ENCODE measurements at places on chromosomes 7 and 10.

DNA sequence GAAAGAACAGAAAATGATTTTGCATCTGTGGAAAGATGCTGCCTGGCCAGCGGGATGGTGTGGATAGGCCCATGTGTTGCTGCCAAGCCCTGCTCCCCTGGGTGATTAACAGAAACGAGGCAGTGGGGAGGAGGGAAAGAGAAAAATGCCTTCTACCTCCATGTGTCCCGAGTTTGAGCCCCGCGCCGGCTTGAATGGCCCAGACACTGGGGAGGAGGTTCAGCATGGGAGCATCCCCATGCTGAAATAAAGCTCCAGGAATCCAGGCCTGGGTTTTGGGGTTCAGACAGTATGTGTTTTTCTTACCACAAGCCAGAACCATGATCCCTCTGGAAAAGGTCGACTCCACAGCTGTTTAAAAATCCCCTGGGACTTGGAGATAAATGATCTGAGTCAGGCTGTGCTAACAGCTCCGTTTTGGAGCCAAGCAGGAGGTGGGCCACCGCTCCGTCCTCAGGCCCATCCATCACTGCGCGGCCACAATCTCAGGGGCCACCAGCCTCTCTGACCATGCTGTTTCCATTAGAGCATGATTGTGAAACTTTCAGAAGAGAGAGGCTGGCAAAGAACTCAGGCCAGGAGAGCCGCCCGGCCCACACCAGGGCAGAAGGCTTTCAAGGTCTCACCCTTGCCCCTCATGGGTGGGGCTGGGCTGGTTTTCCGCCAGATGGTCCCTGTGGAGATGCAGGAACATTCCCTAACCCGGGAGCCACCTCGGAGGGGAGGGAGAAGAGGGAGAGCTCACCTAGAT lies 299.7 kb downstream of the ZEB1 start:
- no peak for DNase-seq

- peak; percentile 94 for DNase-seq
Observed at GRCh38 chr10:28663576-28664368, 13.5 kb upstream of the BAMBI start.

- DNase-seq, result no peak
Observed at GRCh38 chr7:139613971-139614411, 90.5 kb downstream of the CLEC2L start.

DNA sequence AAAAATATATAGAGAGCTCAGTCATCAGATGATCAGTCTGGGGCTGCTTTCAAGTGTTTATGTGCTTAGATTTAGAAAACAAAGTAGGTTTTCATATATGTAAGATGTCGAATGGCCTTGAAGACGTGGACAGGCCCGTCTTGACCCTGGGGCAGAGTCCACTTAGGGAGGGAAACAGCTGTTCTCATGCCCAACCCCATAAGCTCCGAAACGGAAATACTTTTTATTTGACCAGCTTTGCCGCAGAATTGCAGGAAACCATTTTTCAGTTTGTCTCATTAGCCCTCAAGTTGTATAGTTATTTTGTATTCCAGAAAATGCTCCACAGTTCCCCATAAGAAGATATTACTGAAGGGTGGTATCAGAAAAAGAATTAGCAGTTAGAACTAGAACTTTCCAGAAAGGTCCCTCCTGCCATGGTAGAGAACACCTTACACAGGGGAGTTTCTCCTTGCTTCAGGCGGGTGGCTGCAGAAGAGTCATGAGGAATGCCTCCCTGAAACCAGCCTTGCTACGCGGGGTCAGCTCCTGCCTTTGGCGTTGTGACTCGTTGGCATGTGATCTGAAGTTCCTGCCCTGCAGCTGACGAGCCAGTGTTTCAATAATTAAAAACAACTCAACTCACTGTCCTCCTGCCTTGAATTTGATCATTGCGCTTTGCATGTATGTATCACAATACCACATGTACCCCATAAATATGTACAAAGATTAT lies 192.7 kb downstream of the CELF2 start:
- no peak for DNase-seq

DNA sequence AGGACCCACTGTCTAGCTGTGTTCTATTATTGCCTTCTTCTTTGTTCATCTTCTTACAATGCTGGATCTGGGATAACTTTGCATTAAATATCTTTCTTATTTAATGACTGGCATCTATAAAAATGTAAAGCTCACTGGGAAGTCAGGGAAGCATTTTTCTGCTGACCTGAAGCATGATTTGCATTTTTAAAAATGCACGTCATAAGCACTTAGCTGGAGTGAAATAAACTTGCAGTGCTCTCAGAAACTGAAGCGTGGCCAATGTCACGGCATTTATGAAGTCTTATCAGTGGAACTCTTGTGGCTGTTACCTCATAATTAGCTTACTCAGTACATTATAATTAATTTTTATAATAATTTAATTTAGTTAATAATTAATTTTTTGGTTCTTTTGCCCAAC lies 59.1 kb downstream of the FRMD4A start:
- DNase-seq, result no peak

- no peak for DNase-seq
Observed at GRCh38 chr7:11216276-11216675, 242.6 kb downstream of the PHF14 start.

GRCh38 chr10:14089556-14090292 lies 241.0 kb downstream of the FRMD4A start:
- DNase-seq, result no peak

DNA sequence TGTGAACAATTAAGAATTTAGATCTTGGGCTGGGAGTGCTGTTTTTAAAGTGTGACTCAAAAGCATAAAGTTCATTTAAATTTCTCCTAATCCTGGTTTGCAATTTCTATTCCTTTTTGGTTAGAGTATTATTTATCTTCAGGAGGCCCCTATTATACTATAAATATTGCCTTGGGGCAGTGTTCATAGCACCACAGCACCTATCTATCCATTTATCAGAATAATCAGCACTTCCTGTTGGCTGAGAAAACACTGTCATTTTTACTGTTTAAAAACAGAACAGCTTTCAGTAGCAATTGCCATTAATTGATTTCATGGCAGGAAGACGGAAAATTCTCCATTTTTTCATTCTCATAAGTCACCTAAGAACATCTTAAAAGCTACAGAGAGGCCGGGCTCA lies 111.4 kb downstream of the KIAA1217 start:
- peak; percentile 70 for DNase-seq

- no peak for DNase-seq
Observed at GRCh38 chr10:78002541-78003288, 26.6 kb downstream of the POLR3A start.

GRCh38 chr7:89064831-89065230 lies 269.3 kb upstream of the TEX47 start:
- DNase-seq, result no peak

- DNase-seq, result no peak
Observed at GRCh38 chr10:92244796-92245195, 46.1 kb downstream of the CPEB3 start.

GRCh38 chr7:108062250-108063014 lies 59.5 kb upstream of the LAMB1 start:
- DNase-seq, result no peak

DNA sequence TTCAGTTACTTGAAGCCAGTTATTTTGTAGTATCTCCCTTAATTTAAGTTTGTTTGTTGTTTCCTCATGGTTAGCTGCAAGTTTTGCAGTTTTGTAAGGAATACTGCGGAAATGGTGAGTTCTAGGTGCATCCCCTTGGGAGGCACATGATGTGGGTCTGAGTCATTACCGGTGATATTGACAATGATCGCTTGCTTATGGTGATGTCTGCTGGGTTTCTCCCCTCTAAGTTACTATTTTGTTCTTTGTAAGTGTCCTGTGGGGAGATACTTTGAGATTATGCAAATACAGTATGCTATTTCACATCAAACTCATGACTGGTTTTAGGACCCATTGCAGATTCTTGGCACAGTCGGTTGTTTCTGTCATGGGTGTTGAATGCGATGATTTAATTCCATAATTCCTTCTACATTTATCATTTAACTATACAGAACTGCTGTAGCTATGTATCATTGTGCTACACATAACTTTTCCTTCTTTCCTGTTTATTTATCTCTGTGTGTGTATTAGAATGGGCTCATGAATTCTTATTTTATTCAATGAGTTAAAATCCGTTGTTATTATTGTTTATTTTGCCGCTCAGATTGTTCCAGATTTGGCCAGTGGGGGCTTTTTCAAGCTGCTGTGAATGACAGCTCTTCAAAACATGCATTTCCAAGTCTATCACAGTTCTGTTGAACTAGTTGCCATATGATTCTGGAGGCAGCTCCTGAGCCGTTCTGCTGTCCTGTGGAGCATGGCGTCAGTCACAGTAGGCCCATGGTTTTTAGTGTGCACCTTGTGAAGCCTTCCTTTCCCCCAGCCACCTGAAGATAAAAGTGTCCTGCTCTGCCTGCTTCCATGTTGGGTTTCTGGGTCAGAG lies 18.4 kb downstream of the TSPAN14 start:
- DNase-seq, result peak; percentile 74

- no peak for DNase-seq
Observed at GRCh38 chr10:87615856-87616255, 43.8 kb upstream of the PAPSS2 start.

- DNase-seq, result peak; percentile 89
Observed at GRCh38 chr7:55255496-55256445, 109.4 kb upstream of the LANCL2 start.

DNA sequence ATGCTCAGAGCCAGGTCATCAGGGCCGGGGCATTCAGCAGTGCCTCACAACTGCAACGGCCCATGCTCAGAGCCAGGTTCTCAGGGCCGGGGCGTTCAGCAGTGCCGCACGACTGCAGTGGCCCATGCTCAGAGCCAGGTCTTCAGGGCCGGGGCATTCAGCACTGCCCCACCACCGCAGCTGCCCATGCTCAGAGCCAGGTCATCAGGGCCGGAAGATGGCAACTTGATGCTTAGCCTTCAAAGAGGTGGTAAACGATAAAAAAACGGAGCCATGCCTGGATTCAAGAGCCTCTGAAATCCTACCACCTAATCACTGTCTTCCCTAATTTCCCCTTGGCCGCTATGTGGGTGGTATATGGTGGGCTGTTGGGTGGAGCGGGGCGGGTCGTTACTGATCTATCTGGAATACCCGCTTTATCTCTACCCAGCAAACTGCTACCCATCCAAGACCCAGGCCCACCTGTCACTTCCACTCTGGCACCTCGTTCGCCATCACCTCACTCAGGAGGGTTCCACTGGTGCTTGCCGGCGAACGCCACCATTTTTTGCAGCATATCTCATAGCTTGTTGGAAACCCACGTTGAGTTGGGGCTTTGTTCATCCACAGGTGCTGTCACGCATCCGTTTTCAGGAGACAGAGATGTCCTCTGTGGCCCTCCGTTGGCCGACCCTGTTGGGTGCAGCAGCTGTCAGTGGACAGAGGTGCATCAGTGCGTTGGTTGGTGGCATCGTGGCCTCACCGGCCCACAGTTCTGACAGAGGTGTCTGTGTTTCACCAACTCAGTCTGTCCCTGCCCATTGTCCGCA lies 221.1 kb downstream of the EBF3 start:
- DNase-seq, result no peak

DNA sequence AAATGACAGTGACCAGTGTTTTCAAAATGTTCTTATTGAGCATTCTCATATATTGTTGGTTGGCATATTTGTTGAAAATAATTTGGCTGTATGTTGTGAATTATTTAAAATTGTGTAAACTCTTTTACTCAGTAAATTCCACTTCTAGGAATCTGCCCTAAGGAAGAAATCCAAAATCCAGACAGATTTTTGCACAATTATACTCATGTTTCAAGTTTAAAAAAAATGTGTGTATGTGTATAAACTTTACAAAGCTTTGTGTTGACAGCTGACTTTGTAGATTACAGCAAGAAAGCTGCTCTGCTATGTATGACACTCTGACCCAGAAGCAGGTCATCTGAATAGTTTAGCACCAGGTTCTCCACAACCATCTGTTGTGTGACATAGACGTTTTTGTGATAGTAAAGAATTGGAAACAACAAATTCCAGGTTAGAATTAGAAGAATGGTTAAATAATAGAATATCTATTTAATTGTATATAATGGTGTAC lies 21.6 kb downstream of the KIFBP start:
- no peak for DNase-seq

GRCh38 chr10:85193796-85194195 lies 865.4 kb downstream of the CCSER2 start:
- DNase-seq, result no peak

DNA sequence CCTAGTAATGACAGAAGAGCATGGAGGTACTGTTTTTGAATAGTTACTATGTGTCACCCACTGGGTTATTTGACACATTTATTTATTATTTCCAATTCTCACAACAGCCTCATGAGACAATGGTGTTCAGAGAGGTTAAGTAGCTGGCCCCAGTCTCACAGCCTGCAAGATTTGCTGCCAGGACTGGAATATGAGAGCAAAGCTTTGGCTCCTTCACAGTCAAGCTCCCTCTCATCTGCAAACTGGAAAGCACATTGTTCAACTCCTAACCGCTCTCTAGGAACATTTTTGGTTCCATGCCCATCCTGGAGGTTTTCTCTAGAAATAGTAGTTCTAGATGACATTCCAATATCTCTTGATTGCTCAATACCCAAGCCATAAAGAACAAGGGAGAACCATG lies 75.5 kb upstream of the CXCL12 start:
- DNase-seq, result no peak

- DNase-seq, result no peak
Observed at GRCh38 chr7:143233816-143234532, 12.1 kb downstream of the TAS2R40 start.

- DNase-seq, result no peak
Observed at GRCh38 chr10:80199828-80200227, 5.5 kb downstream of the ANXA11 start.

DNA sequence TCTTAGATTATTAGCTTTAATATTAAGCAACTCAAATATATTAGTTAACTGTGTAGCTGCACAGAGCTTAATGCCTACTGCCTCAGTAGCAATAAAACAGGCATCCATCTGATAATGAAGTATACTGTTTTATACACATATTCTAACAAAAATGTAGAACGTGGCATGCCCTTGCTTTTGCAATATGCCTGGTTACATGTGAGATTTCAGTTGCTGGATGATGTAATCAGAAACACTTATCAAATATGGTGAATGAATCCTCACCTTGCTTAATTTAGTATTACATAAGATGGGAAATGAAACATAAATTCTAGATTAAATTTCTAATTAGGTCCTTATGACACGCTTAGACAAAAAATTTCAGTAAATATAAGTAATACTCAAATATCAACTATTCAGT lies 8.0 kb downstream of the DNAJC1 start:
- no peak for DNase-seq

DNA sequence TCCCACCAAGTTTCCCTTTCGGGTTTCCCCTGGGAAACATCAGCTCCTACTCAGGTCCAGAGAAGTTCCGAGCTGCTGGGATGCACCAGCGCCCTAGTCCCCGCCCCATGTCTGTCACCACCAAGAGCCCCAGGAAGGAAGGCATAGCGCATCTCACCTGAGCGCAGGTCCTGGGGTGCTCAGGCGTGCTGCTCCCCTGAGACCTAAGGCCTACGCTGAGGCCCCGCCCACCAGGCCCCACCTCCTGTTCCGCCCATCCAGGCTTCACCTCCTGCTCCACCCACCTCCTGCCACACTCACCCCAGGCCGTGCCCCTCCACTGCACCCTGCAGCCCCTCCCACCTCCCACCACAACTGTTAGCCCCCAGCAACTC lies 1.2 kb upstream of the TFR2 start:
- DNase-seq, result no peak

GRCh38 chr7:101294039-101294831 lies 27.4 kb downstream of the IFT22 start:
- DNase-seq, result no peak

Measured in A673 (cell line).